ENCODE measurements at places on chromosomes 3 and 15.

DNA sequence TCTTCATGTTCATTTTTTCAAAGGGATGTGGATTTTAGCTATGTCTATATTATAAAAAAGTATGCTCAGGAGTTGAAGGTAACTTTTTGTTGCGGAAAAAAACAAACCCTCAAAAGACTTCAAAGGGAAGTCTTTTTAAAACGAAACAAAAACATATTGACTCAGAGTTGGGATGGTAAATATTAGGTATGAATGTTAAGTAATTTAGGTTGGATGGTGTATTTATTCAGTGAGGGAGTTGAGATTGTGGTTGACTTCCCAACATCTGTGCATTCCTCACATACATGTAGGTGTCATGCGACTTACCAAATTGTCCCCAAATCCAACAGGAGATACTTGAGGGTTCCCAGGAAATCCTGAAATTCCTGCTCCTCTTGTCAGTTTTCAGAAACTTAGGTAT lies 32.7 kb upstream of the PLSCR5 start:
- no peak for DNase-seq

GRCh38 chr3:61117045-61117898 lies 134.0 kb downstream of the FHIT start:
- DNase-seq: no peak

- DNase-seq: no peak
These were observed 50.2 kb upstream of the C3orf49 start for GRCh38 chr3:63768888-63769287.

DNA sequence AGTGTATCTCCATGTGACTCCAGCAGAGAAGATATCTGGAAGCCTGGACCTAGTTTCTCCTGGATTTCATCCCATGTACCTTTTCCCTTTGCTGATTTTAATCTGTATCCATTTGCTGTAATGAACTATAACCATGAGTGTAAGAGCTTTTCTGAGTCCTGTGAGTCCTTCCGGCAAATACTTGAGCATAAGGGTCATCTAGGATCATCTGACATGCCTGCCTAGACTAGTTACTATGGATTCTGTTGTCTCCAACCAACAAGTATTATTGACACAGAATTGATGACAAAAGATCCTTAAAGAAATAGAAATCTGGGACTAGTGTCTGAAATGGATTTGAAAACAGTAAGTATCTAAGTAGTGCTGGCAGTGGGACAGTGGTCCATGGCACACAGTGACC lies 11.3 kb upstream of the UBE3A start:
- DNase-seq: no peak

DNA sequence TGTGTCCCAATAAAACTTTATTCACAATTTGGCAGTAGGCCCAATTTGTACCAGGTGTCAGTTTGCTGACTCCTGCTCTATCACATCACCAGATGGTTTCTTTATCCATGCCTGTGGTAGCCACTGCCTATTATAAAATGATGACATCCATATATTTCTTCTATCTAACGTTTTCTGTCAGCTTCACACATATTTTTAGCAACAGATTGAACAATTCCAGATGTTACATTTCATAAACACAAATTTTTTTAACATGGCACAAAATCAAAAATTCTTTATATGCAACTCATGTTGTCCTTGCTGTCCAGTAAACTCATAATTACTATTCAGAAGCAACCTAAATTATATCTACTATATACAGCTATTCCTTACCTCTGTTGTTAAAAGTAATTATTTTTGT lies 1371.6 kb downstream of the NSUN3 start:
- DNase-seq: no peak

DNA sequence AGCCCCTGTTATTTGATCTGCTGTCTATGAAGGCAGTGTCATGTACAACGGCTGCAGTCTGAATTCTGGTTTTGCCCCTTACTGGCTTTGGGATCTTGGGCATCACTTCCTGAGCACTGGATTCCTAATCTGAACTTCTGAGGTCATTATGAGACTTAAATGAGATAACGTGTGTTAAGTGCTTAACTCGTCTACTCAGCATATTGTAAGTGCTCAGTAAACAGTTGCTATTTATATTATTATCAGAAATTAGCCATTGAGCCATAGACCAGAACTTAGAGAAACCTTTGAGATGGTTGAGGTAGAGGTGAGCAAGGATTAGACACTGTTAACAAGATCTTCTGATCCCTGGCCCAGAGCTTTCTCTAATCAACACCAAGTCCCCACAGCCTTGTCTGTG lies 284.1 kb upstream of the ONECUT1 start:
- DNase-seq: no peak

DNA sequence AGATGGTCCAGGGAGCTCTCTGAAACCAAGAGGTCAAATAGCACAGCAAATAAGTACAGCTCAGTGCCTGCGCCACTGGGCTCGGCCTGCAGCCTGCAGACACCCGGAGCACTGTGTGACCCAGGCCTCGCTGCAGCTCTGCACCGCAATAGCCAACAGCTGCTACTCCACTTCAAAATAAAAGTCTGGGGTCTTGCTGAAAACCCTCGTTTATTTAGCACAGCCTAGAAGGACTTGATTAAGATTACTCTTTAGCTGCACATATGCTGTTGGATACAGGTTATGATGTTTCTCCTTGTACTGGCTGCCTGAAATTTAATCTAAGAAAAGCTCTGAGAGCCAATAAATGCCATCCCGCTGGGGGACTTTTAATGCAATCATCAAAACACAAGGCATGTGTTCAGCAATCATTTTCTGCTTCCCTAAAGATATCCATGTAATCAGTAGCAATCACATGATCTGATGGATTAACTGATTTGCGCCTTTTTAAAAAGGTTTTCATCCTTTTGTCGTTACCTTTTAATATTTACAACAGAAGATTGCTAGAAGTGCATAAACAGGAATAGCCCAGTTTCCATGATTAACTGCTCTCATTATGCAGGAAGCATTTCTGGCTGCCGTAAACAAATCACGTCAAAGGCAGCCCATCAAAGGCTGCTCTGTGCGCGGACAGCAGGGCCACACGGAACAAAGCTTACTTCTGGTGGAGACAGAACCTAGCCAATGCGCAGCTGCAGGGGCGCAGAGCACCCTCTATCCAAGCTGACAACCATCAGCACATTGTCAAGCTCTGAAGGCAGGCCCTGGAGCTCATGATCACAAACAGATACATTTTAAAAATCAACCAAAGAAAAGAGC lies 58.8 kb downstream of the CLASP2 start:
- DNase-seq: peak; percentile 61

DNA sequence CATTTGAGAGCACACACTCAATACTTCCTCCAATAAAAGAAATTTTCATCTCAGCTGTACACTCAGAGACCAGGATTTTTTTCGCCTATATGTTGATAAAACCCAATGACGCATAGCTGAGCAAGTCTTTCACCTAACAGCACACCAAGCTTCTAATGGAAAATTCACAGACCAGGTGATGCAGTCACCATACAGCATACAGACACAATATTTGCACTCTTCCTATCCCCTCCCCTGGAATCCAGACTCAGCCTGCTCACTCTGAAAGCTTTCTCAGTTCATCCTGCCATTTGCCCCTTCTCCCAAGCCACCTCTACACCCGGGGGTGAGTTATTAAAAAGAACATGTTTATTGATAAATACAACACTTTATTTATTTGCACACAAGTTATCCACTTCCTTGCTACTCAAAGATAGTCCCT lies 1.7 kb downstream of the TBC1D5 start:
- no peak for DNase-seq

- DNase-seq: no peak
These were observed 480.1 kb upstream of the SGO1 start for GRCh38 chr3:20666091-20666490.

- no peak for DNase-seq
These were observed 16.6 kb downstream of the ZNF592 start for GRCh38 chr15:84764989-84765388.

GRCh38 chr3:190224456-190224855 lies 97.8 kb downstream of the CLDN1 start:
- DNase-seq: no peak

DNA sequence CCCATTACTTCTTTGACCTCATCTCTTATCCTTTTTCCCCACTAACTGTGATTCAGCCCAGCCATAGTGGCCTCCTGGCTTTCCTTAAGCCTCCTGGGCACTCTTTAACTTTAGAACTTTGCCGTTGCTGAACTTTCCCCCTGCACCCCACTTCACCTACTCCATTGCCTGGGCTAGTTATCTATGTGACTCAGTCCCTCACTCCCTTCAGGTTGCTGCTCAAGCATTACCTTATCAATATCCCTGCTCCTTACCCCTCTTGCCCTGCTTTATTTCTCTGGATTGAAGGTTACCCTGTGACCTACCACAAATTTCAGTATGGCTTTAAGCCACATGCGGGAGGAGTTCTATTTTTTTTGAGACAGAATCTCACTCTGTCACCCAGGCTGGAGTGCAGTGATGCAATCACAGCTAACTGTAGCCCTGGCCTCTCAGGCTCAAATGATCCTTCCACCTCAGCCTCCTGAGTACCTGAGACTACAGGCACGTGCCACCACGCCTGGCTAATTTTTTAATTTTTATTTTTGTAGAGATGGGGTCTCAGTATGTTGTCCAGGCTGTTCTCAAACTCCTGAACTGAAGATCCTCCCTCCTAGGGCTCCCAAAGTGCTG lies 3.4 kb downstream of the MON1A start:
- no peak for DNase-seq

DNA sequence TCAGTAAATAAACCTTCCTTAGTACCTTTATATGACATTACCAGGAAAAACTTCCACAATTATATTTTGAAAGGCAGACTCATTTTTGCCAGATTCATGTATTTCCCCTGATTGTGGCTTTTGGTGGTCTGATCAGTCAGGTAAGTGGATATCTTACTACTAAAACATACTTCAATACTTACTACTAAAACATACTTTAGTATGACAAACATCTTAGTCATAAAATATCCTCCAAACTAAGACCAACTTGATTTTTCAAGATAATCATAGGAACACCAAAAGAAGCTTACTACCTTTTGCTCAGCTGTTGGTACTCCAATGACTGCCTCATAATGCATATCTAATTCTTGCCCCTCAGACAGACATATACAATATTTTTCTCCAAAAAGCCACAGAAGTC lies 9.3 kb downstream of the TJP1 start:
- no peak for DNase-seq

DNA sequence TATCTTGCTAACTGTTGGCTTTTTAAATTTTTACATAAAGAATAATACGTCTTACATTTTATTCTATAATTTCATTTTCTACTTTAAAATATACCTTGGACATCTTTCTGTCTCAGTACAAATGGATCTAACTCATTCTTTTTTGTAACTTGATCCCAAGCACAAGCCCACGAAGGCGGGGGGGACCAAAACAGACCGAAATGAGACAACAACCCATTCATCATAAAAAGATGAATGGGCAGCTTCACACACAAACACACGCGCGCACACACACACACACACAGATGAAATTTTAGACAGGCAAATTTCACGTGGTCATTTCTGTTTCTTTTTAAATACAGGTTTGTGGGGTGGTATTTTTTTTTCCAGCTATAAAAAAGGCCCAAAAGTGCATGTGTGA lies 271.3 kb upstream of the TOPAZ1 start:
- no peak for DNase-seq

Data from nephron progenitor cell (in vitro differentiated cells).